Daoy (cell line): ENCODE measurements at places on chromosomes 3 and 15. TPM values are rescaled to one million over a fixed set of nuclear protein-coding genes. Genes with fewer than 3 reads are reported as not detected.

The PIGBOS1 gene
- total RNA-seq, result 15.3 and 25.9 TPM in 2 replicates

- no peak for DNase-seq
Measured at GRCh38 chr15:58393241-58393662, 38.5 kb upstream of the LIPC start.

GRCh38 chr15:80599359-80599758 is 95.8 kb upstream of the ABHD17C start:
- no peak for DNase-seq

The CD200R1 gene
- total RNA-seq, result 0.09 TPM in 1 of 2 replicates, not detected in the other

GRCh38 chr3:23389686-23390085 is 186.6 kb downstream of the UBE2E2 start:
- DNase-seq, result no peak

The CCK gene
- 0.42 and 6.2 TPM in 2 replicates for total RNA-seq

DNA sequence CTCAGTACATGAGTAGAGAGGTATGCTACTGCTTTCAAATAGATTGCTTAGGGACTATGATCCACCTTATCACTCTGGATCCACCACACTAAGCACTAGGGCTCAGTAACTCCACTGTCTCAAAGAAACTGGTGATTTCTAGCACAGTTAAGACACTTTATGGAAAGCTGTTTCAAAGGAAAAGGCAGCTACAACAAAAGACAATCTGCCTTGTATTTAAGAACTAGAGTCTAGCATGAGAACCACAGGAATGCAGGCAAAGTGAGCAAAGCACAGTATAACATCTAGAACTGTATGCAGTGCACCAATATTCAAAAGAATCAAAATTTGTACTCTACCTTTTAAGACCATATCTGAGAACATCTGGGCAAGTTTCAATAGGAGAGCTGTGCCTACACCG is 17.9 kb downstream of the TFRC start:
- no peak for DNase-seq
